ENCODE measurements at places on chromosomes 5 and 9.

GRCh38 chr5:110377361-110377760 lies 349.1 kb downstream of the TMEM232 start:
- no peak for DNase-seq

DNA sequence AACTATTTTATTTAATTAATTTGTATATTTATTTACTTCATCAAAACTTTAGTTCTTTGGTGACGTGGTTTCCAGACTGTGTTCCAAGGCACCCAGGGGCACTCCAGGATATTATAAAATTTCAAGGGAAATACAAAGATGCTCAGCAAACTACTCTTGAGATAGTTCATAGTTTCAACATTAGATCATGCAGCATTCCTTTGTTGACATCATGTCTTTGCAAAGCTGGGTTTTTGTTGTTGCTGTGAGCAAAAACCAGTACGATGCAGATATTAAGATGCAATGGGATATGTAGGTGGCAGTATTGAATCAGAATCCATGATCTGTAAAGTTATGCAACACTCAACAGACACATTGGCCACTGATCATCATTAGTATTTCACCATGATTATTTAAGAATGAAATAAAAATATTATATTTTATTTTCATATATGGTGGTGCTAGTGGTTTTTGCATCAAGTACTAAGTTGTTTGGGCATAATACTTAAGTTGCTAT lies 219.7 kb downstream of the ADCY2 start:
- no peak for DNase-seq

DNA sequence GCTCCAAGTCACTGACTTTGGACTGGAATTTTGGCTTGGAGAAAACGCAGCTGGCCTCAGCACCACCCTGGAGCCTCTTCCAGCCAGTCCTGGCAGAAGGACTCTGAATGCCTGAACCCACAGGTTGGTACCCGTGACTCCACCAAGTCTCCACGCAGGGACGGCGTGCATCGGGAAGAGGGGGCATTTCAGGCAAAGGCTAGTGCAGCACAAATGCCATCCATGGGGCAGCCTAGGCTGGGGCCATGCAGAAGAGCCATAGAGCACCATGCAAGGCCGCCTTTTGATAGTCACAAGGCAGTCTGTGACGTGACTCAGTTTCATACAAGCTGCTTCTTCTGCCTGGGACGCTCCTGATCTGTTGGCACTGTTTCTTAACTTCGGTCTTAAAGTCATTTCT lies 28.0 kb downstream of the GDNF start:
- no peak for DNase-seq

GRCh38 chr9:103819936-103820335 lies 274.2 kb upstream of the SMC2 start:
- no peak for DNase-seq

DNA sequence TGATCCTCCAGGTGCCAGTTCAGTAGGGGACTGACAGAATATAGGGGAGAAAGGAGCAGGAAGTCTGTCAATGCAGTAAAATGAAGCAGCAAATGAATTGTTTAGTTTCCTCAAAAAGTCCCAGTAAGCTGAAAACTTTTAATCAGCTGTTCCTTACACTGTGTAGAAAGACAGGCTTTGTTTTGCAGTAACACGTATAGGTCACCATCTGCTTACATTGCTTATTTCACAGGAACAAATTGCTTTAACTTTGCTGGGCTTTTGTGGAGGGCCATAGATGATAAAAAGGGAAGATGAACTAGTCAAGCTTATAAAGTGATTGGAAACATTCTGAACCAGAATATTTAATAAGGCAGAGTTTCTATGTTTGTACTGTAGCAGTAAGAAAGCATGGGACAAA lies 331.3 kb upstream of the RFX3 start:
- no peak for DNase-seq

GRCh38 chr5:177183142-177183541 lies 49.6 kb downstream of the NSD1 start:
- no peak for DNase-seq

- DNase-seq: no peak
These were observed 179.2 kb downstream of the RFK start for GRCh38 chr9:76215066-76215465.

- no peak for DNase-seq
These were observed 789.7 kb upstream of the ZNF608 start for GRCh38 chr5:125536095-125536494.

DNA sequence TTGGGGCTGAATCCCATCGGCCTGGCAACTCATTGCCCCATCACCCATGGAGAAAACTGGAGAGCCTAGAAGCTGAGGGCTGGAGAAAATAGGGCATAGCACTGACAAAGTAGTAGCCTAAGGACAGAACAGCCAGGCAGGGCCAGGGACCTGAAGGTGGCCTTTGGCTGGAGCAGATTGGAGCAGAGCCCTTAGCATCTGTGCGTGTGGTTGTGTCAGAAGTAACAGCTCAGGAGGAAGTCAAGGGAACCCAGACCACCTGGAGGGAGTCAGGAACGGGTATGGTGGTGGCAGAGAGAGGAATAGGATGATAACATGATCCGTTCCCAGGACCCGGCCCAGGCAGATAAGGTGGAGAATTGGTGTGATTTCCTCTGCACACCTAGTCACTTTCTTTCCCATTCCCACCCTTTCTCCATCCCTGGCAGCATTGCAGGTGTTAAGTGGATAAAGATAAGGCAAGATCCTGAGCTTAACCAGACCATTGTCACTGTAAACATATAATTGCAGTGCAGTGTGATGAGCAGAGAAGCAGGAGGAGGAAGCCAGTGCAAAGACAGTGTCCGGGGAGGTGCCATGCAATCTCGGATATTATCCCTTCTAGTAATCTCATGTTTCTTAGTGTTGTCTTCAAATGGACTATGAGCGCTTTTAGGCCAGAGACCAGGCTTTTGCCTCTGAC lies 67.0 kb downstream of the NDFIP1 start:
- no peak for DNase-seq

- no peak for DNase-seq
These were observed 28.8 kb downstream of the NTRK2 start for GRCh38 chr9:84698323-84698722.
